ENCODE measurements at places on chromosomes 4 and X. TPM values are rescaled to one million over a fixed set of nuclear protein-coding genes. Genes with fewer than 3 reads are reported as not detected.

MAGEA4 gene
- total RNA-seq, result not detected

TACR3 gene
- total RNA-seq, result not detected

MAGEB16 gene
- total RNA-seq, result not detected

PF4V1 gene
- total RNA-seq, result not detected

DNA sequence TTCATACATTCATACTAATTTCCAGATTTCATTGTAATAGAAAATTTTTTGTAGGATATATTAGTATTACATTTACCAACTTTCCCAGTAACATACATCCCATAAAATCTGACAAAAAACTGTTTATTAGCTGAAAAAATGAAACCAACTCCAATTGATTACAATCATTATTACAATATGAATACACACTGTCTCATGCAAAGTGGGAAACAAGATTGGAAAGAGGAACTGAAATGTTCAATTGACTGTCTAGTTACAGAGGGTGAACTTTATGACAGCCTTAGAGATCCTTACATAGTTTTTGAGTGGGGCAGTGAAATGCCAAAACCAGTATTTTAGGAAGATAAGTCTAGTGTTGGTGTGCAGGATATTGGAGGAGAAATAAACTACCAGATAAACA, 2.3 kb upstream of the AMBN start:
- DNase-seq, result no peak

- no peak for DNase-seq
These were observed 224.0 kb upstream of the HHIP start for GRCh38 chr4:144421839-144422565.

DNA sequence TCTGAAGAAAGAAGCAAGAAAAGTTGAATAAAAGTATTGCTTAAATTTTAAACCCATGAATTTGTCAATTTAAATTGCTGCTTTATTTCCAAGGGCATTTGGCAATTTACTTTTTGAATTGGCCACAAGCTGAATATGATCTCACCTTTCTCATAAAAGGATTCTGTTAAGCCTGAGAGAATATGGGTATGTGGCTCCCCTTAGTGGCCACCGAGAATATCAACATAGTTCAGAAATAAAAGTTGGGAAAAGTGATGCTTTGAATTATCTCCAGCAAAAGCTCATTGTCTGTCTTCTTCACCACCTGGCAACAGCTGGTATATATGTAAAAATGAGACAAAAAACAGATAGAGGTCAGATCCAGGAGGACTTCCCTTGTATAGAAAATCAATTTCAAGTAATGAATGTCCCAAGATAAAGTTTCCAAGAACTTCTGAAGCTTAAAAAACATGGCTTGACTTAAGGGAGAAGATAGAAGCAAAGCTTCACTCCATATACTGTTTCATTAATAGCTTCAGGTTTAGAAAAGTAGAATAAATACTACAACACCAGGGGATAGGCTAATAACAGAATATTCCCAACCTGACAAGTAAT, 290.7 kb upstream of the FAM241A start:
- no peak for DNase-seq

GRCh38 chrX:67613996-67614395, 70.2 kb downstream of the AR start:
- DNase-seq, result no peak

GRCh38 chr4:171266671-171267070, 546.5 kb upstream of the GALNTL6 start:
- DNase-seq, result no peak

DNA sequence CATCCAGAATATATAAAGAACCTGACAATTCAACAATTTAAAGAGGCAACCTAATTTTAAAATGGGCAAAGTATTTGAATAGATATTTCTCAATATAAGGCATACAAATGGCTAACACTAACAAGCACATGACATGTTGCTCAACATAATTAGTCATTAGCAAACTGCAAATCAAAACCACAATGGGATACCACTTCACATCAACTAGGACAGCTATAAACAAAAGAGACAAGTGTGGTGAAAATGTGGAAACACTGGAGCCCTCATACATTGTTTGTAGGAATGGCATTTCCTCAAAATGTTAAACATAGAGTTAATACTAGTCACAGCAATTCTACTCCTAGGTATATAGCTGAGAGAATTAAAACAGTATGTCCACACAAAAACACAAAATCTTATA, 96.7 kb downstream of the CORIN start:
- no peak for DNase-seq

- no peak for DNase-seq
These were observed 53.5 kb upstream of the TEX13C start for GRCh38 chrX:125266153-125266660.

DNA sequence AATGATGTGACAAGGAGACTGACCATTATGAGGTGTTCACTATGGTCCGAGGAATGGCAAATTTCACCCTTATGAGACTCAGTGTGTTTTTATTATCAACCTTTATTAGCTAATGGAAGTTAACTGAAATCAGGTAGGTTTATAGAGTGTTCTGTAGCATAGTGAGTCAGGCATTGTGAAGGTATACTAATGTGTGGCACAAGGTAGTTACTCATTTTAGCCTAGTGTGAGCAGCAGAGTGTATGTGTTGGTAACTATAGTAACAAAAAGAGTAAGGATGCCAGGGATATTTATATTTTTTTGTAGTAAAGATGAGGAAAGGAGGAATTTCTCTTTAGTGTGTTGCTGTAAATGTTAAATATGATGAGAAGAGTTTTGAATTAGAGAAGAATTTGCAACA, 12.0 kb downstream of the PDLIM5 start:
- no peak for DNase-seq

DNA sequence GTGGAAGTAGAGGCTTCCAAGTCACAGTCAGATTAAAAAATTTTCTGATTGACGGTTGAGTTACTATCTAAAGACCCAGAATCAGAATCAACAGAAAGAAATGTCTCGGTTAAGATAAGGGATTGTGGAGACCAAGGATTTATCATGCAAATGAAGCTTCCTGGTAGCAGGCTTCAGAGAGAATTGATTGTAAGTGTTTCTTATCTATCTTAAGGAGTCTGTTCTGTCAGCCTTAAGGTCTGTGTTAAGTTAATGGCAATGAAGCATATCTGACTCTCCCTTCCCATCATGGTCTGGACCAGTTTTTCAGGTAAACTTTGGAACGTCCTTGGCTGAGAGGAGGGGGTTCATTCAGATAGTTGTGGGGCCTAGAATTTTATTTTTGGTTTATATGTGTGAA, 780.2 kb downstream of the FAM133A start:
- DNase-seq, result no peak

- DNase-seq, result no peak
These were observed 2.6 kb upstream of the LAS1L start for GRCh38 chrX:65537229-65537628.

DNA sequence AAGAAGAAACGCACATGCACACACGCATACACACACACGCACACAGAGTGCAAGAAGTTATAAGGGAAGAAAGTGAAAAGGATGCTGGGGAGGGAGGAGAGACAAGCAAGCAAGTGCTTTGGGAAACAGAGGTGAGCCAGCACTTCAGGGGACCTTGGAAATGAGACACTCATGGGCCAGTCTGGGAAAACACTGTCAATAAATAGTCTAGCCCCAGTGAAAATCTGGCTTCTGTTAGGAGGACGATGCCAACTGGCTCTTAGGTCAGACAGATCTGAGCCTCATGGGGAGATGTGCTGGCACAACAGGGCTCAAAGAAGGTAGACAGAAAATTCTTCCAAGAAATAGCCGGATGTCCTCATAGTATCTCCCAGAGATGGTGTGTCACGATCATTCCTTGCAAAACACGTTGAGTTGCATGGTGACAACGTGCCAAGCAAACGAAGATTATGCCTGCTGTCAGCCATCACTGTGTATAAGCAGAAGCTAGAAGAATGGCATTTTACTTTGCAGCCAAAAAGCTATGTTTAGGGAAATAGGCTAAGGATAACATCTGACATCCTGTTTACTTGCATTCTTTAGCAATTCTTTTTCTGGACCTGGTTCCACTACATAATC, 557 bp upstream of the ARHGEF6 start:
- no peak for DNase-seq

GRCh38 chr4:6776920-6777635, 5.4 kb upstream of the KIAA0232 start:
- no peak for DNase-seq
